Right forelimb (tissue), 1 donor: ENCODE measurements at places on chromosomes 5 and 9.

GRCh38 chr5:102901424-102902134 lies 146.5 kb downstream of the PAM start:
- no peak for DNase-seq

GRCh38 chr9:22079873-22080341 lies 70.8 kb upstream of the CDKN2B start:
- no peak for DNase-seq

GRCh38 chr5:131299465-131299864 lies 35.6 kb downstream of the CDC42SE2 start:
- no peak for DNase-seq

- DNase-seq: no peak
Observed at GRCh38 chr5:57302643-57303042, 128.8 kb downstream of the GPBP1 start.

DNA sequence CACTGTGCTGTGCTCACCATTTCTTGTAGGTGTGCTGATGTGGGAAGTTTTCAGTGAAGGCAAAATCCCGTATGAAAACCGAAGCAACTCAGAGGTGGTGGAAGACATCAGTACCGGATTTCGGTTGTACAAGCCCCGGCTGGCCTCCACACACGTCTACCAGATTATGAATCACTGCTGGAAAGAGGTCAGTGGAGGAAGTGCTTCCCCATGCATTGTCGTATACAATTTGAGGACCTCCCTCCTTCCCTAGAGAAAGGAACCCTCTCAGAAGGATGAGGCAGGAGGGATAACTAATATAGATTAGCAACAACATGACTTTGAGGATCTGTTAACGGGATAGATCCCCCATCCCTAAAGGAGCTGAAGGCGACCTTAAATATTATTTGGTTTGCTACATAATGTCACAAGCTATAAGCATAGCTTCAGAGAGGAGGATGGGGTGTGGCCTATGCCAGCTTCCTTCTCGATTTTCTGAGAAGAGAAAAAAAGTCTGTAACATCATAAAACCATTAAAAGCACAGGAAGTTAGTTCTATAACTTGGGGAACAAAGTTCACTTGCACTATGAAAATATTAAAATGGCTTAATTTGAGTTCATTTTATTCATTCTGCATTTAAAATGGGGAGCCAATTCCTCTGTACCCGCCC lies 17.0 kb upstream of the CYFIP2 start:
- no peak for DNase-seq

DNA sequence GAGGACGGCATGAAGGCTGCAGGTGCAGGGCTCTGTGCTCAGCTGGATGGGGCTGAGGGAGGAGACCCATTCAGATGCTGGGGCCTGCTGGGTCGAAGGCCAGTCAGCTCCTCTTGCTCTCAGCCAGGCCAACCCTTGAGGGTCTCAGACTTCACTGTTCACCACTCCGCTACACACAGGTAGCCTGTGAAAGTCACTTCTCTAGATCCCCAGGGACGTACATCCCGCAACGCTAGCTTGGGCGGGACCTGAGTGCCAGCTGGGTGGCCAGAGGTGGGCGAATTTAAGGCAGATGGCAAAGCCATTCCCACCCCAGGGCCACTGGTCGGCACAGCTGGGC lies 42.2 kb upstream of the FCN1 start:
- no peak for DNase-seq

- no peak for DNase-seq
Observed at GRCh38 chr5:80172067-80172695, 83.7 kb downstream of the SERINC5 start.
